Heart right ventricle (tissue), 16 donors: ENCODE measurements at places on chromosomes 7 and 10.
A peak's percentile ranks its signal among the peaks of the same experiment; 100 is the strongest.

- no peaks in the 10 kb centered on the region for H3K36me3 ChIP-seq
- peak; percentile 63 for DNase-seq
- H3K27me3 ChIP-seq, result no peaks in the 10 kb centered on the region
- peak overlapping the region; percentile 78 for H3K27ac ChIP-seq
- H3K4me1 ChIP-seq, result peaks cover 95% of the 10 kb centered on the region
Measured at GRCh38 chr7:30469303-30469702, 9.3 kb downstream of the NOD1 start.

DNA sequence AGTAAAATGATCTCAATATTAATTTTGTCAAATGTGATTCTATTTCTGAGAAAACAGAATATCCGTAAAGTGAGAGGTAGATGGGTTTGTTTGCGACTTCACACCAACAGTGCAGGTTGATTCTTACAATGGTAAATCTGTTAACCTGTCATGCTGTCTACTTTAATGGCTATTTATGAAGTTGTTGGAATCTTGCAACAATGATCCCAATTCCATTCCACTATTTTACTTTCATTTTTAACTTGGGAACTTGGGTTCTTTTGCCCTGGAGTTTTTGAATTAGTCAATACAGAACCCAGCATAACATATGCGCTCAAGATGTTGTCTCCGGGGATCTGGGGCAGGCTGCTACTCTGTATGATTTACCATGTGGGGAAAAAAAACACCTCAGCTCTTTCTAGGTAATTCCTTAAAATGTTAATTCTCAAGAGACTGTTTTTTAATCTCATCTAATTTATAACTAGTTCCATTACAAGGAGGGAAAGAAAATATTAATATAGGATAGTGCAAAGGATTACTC lies 1.2 kb downstream of the LGI1 start:
- peaks cover 66% of the 10 kb centered on the region for H3K27me3 ChIP-seq
- H3K4me3 ChIP-seq, result no peak overlapping the region
- DNase-seq, result no peak
- H3K4me1 ChIP-seq, result peaks cover 4% of the 10 kb centered on the region
- H3K36me3 ChIP-seq, result no peaks in the 10 kb centered on the region

DNA sequence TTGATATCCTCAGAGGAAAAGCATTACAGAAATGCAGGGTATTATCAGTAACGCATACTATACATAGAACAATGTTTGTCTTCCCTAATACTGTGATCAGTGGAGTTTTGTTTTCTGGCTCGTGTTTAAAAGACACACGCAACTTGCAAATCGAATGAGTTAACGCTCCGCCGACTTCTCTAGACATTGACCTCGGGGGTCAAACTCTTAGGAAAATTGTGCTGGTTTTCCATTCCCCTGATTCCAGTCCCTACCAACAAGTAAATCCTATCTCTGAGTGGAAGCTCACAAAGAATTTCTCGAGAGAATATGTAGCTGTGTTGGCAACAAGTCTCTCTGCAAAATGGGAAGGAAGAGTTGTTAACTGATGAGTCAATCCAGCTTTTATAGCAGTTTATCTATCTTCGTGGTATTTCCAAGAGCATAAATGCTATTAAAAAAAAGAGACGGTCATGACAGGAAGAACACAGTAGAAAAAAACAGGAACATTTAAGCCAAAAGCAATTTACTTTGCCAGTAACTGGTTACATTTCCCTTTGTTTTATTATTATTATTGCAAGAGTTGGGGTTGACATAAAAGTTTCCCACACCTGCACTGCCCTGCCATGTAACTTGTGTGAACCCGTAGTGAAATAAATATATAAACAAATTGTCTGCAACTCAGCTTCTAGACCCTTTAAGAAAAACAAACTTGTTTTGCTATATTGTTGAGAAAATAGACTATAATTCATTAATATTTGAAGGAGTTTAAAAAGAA lies 144.4 kb downstream of the ARID5B start:
- H3K4me1 ChIP-seq, result peaks cover 25% of the 10 kb centered on the region
- H3K4me3 ChIP-seq, result no peak overlapping the region
- H3K36me3 ChIP-seq, result no peaks in the 10 kb centered on the region
- H3K27ac ChIP-seq, result peak overlapping the region; percentile 95

DNA sequence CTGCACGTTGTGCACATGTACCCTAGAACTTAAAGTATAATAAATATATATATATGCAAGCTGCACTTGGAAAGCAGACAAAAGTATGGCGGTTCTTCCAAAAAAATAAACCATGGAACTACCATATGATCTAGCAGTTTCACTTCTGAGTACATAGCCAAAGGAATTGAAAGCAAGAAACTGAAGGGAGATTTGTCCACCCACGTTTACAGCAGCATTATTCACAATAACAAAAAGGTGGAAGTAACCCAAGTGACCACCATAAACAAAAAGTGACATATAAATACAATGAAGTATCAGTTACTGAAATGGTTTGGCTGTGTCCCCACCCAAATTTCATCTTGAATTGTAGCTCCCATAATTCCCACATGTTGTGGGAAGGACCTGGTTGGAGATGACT lies 525.3 kb upstream of the CELF2 start:
- H3K36me3 ChIP-seq, result no peaks in the 10 kb centered on the region
- H3K4me1 ChIP-seq, result no peaks in the 10 kb centered on the region
- H3K27me3 ChIP-seq, result no peaks in the 10 kb centered on the region
- no peak overlapping the region for H3K4me3 ChIP-seq

GRCh38 chr10:37856881-37857286 lies 526 bp downstream of the ZNF248 start:
- peaks cover 7% of the 10 kb centered on the region for H3K36me3 ChIP-seq
- DNase-seq, result peak; percentile 30
- no peaks in the 10 kb centered on the region for H3K27me3 ChIP-seq

- no peaks in the 10 kb centered on the region for H3K27me3 ChIP-seq
- no peak for DNase-seq
- H3K4me1 ChIP-seq, result no peaks in the 10 kb centered on the region
- H3K27ac ChIP-seq, result no peak overlapping the region
- H3K36me3 ChIP-seq, result no peaks in the 10 kb centered on the region
- H3K4me3 ChIP-seq, result no peak overlapping the region
Measured at GRCh38 chr10:29102636-29103035, 186.2 kb upstream of the LYZL1 start.

DNA sequence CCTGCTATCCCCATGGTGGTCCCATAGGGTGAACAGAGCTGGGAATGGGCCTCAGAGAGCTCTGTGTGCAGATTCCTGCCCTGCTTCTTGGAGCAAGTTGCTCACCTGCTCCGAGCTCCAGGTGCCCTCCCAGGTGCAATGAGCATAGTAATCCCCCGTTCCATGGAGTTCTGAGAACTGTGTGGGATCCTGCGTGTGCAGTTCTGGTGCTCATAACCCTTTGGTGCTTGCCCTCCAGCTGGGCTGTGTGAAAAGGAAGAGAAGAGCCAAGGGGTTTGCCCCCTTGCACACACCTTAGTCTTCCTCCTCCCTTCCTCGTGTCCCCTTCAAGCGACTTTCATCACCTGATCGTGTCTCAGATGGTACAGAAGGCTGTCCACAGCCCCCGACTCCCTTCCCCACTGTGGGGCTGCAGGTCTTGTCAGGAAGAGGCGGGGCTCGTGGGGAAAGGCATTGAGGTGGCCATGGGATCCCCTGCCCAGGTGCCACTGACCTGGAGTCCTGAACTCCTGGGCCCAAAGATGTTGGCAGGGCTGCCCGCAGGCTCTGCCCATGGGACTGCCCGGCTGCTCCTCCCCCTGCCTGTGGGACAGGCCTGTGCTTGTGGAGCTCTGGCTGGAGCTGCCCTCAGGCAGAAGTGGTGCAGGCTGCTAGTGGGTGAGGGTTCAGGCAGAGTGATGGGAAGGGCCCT lies 21.9 kb upstream of the ZNF488 start:
- no peaks in the 10 kb centered on the region for H3K27me3 ChIP-seq
- DNase-seq, result no peak
- H3K4me1 ChIP-seq, result peaks cover 29% of the 10 kb centered on the region

GRCh38 chr10:105742184-105742583 lies 1101.1 kb downstream of the SORCS3 start:
- no peaks in the 10 kb centered on the region for H3K4me1 ChIP-seq
- H3K27me3 ChIP-seq, result no peaks in the 10 kb centered on the region
- H3K27ac ChIP-seq, result peak overlapping the region; percentile 63
- no peak overlapping the region for H3K4me3 ChIP-seq
- H3K36me3 ChIP-seq, result no peaks in the 10 kb centered on the region

- H3K4me1 ChIP-seq, result no peaks in the 10 kb centered on the region
- no peaks in the 10 kb centered on the region for H3K36me3 ChIP-seq
- H3K27ac ChIP-seq, result no peak overlapping the region
- H3K27me3 ChIP-seq, result no peaks in the 10 kb centered on the region
- no peak for DNase-seq
Measured at GRCh38 chr7:106573738-106574137, 87.2 kb downstream of the CCDC71L start.

- no peak for DNase-seq
- H3K36me3 ChIP-seq, result no peaks in the 10 kb centered on the region
- H3K27me3 ChIP-seq, result no peaks in the 10 kb centered on the region
- no peak overlapping the region for H3K27ac ChIP-seq
Measured at GRCh38 chr10:62744136-62744535, 60.4 kb upstream of the ADO start.

DNA sequence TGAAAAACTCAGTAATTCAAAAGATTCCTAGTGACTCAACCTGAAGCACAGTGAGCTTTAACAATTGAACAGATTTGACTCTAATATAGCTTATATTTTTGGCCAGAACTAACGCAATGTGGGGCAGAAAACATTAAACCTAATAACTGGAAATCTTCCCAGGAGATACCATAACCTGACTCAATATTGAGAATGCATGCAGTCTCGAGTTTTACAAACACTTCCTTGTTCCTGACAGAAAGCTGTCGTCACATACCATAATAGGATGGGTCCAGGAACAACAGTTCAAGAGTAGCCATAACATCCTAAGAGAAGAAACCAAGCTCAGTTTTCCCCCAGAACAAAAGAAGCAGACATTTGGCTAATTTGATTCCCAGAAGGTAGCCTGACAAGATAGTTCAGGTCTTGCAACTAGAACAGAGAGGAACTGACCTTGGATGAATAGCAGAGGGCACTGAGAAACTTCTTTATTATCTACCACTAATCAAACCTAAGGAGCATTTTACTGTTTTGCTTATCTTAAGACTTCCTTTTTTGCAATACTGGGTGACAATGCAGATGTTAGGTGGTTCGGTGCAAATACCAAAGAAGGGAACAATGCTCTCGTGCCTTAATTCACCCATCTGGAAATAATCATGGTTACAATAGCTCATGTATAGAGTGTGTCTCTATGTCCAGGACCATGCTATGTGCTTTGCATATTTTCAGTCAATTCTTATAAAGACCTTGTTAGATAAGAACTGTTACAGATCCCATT lies 38.6 kb upstream of the ACSL5 start:
- H3K4me1 ChIP-seq, result no peaks in the 10 kb centered on the region
- H3K27me3 ChIP-seq, result no peaks in the 10 kb centered on the region
- no peaks in the 10 kb centered on the region for H3K36me3 ChIP-seq
- DNase-seq, result no peak
- no peak overlapping the region for H3K4me3 ChIP-seq
- H3K27ac ChIP-seq, result no peak overlapping the region

- H3K36me3 ChIP-seq, result no peaks in the 10 kb centered on the region
- H3K27ac ChIP-seq, result no peak overlapping the region
- H3K27me3 ChIP-seq, result no peaks in the 10 kb centered on the region
Measured at GRCh38 chr10:17435187-17435586, 19.2 kb downstream of the ST8SIA6 start.

DNA sequence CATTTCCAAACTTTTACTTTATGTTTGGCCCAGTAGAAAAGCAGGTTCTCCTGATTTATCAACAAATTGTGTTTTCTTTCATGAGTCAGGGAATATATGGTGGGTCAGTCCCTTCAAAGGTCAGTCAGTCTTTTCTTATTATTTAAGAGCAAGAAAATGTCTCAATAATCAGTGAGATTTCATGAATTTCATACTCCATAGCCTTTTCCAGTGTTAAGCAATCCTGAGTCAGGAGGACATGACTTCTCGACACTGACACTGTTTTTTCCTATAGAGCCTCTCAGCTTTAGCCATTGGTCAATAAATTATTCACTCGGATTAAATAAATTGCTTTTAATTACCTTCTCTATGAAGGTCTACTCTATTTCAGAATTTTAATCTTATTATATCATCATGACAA lies 334.5 kb downstream of the SORCS1 start:
- H3K4me3 ChIP-seq, result no peak overlapping the region
- H3K27ac ChIP-seq, result no peak overlapping the region
- no peaks in the 10 kb centered on the region for H3K36me3 ChIP-seq
- H3K4me1 ChIP-seq, result peaks cover 5% of the 10 kb centered on the region
- H3K27me3 ChIP-seq, result no peaks in the 10 kb centered on the region
- no peak for DNase-seq

DNA sequence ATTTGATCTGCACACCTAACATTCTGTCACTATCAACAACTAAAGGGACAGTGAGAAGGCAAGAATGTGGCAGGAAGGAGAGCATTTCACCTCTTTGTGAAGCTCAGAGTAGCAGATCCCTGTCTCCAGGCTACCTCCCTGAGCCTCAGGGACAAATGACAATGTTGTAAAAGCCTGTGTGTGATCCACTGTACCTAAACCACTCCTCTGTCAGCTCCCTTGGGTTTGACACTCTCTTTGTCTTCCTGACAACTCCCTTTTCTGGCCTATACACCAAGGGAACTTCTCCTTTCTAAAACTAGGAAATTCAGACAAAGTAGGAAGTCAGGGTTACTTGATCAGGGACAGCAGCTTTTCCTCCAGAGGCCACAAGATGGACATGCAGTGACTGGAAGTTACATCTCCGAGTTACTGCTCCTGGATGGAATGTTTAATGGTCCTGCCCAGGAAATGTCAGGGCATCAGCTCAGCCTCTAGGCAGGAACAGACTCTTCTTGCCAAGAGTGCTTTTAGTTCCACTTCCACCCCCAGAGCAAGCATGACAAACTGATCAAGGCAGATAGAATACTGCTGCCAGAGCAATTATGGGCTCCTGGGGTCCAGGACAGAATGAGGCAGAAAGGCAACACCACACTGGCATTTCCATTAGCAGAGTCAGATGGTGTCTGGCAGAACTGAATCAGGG lies 1014.5 kb upstream of the LRRTM3 start:
- no peaks in the 10 kb centered on the region for H3K27me3 ChIP-seq
- no peak overlapping the region for H3K27ac ChIP-seq
- no peaks in the 10 kb centered on the region for H3K4me1 ChIP-seq
- DNase-seq, result no peak
- H3K36me3 ChIP-seq, result no peaks in the 10 kb centered on the region

DNA sequence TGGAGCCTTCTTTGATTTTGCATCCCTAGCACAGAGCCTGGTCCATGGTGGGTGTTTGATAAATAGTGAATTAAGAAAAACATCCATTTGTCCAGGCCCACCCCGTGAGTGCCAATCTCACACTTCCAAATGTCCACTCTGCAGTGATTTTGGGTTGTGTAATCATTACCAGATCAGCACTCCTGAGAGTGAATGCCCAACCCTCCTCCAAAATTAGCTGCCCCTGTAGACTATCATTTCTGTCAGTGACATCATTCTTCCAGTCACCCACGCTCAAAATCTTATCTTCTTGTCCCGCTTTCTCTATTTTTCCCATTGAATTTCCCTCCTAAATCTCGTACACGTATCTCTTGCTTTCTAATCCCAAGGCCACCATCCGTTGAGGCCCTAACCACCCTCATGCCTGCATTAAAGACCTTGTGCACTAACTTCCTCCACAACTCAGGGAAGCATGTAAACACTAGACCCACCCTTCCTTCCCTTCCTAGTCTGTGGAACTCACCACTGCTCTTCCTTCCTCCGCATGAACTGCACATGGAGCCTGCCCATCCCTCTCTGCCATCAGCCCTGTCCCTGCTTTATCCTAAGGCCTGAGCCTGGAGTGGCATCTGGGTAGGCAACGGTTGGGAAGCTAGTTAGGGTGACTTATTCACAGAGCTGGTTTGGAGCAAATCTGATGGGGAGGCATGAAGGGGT lies 32.8 kb downstream of the PIK3AP1 start:
- H3K27me3 ChIP-seq, result no peaks in the 10 kb centered on the region
- no peaks in the 10 kb centered on the region for H3K4me1 ChIP-seq
- no peak for DNase-seq
